ENCODE measurements at places on chromosomes 6 and 20.

GRCh38 chr6:26472549-26473290 is 15.0 kb downstream of the BTN2A1 start:
- DNase-seq: no peak

GRCh38 chr6:20203561-20204511 is 8.4 kb downstream of the MBOAT1 start:
- no peak for DNase-seq

GRCh38 chr20:416950-417800 is 9.1 kb downstream of the RBCK1 start:
- no peak for DNase-seq

- DNase-seq: no peak
These were observed 15.8 kb downstream of the RNF8 start for GRCh38 chr6:37369321-37370201.

GRCh38 chr20:51008718-51009117 is 14.2 kb downstream of the KCNG1 start:
- DNase-seq: no peak

- DNase-seq: no peak
These were observed 161.7 kb downstream of the SYCP2 start for GRCh38 chr20:59771506-59772372.

- no peak for DNase-seq
These were observed 1.4 kb downstream of the TRAM2 start for GRCh38 chr6:52575502-52575892.

DNA sequence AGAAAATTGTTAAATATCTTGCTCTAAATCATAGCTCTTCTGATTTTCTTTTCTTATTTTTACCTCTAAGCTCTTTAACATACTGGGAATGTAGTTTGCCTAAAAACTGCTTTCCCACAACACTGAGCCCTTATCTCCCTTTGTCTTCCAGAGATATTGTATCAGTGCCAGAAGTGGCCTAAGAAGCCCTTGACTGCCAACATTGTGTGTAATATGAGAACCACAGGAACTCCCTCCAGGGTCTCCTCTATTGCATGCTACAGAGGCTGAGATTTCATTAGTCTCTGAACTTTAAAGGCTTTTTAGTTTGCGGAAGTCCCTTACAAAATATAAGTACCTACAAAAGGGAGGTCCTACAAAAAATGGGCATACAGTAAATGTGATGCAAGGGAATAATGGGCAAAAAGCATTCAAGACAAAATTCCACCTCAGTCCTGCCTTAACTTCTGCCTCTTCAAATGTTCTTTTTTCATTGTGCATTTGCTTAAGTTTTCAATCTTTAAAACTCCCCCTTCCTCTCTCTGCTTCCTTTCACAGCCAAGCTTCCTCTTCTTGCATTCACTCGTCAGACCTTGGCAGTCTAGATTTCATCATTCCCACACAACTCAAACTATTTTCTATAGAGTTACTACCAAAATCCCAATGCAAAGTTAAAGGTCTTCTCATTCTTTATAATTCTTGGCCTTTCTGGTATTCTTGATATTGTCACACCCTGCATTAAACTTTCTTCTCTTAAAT is 76.5 kb downstream of the ADGRG6 start:
- no peak for DNase-seq

GRCh38 chr6:85986681-85987080 is 344.0 kb upstream of the SYNCRIP start:
- DNase-seq: no peak

GRCh38 chr6:41027241-41027640 is 11.8 kb downstream of the UNC5CL start:
- DNase-seq: no peak

GRCh38 chr6:132893772-132894490 is 79.6 kb downstream of the RPS12 start:
- DNase-seq: no peak

DNA sequence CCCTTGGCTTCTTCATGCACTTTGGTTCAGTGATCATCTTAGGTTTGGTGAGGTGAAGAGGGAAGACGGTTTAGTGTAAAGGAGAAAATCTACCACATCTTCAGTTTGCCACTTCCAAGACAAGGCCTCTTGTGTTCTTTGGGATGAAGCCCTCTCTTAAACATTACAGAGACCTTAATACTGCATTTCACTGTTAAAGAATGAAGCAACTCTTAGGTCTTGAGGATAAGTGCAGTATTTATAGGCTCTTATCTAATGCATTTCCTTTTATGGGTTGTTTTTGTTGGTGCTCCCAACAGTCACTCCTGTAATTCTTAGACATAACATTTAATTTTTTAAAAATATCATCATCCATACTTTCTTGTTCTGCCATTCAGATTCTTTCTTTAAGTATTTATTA is 139.9 kb upstream of the LAMP5 start:
- DNase-seq: no peak

GRCh38 chr6:392441-393390 is 1.2 kb downstream of the IRF4 start:
- peak; percentile 45 for DNase-seq

DNA sequence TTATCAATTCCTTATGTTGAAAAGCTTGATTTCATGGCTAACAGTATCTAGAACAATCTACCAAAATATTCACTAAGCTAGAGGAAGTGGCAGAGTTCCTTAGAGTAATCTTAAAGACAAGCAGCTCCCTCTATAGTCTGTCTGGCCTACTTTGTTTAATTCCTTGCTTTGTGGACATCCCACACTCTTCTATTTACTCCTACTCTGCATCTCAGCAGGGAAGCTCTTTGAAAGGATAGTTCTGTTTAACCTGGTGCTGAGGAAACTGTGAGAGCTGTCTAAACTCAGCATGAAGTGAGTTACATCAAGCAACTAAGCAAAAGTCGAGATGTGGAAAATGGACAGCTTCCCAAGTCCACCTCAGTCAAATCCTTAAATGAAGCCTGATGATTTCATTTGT is 4.3 kb downstream of the REV3L start:
- DNase-seq: no peak

DNA sequence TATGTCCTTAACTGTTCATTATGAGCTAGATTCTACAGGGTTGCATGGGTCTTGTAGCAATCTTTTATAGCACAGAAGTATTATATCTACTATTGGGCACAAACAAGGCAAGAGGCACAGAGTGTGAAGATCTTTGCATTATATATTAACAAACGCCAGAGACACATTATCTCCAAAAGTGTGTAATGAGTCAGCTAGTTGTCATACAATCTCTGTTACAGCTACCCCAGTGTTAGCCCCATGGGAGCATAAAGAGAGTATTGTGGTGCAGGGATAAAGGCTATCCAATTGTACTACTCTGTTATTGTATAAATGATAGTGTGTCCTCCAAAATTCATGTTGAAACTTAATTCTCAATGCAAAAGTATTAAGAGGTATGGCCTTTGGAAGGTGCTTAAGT is 148.4 kb upstream of the RIMS1 start:
- no peak for DNase-seq

- DNase-seq: no peak
These were observed 35.1 kb upstream of the CCN6 start for GRCh38 chr6:112018619-112019416.

GRCh38 chr20:33521461-33521860 is 31.6 kb downstream of the CBFA2T2 start:
- DNase-seq: no peak

- no peak for DNase-seq
These were observed 60.6 kb upstream of the ASIP start for GRCh38 chr20:34180460-34181120.

DNA sequence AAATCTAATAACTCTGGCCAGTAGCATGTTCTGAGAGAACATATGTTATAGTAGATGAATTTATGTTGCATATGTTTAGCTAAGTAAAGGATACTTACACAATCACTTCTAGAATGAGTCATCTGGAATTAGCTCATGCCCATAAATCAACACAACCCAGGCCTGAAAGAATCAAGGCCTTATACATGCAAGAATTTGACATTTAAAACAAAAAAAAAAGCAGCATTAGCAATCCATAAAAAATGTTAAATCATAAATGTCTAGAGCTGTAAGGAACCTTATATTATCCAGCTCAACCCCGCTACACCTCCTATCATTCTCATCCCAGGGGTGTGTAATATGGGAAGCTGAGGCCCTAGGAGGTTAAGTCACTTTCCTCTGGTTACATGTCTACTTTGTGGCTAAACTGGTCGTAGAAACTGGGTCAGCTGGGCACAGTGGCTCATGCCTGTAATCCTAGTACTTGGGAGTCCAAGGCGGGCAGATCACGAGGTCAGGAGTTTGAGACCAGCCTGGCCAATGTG is 105.2 kb upstream of the CARMIL1 start:
- DNase-seq: no peak

GRCh38 chr6:150115769-150116168 is 27.1 kb upstream of the PPP1R14C start:
- no peak for DNase-seq

DNA sequence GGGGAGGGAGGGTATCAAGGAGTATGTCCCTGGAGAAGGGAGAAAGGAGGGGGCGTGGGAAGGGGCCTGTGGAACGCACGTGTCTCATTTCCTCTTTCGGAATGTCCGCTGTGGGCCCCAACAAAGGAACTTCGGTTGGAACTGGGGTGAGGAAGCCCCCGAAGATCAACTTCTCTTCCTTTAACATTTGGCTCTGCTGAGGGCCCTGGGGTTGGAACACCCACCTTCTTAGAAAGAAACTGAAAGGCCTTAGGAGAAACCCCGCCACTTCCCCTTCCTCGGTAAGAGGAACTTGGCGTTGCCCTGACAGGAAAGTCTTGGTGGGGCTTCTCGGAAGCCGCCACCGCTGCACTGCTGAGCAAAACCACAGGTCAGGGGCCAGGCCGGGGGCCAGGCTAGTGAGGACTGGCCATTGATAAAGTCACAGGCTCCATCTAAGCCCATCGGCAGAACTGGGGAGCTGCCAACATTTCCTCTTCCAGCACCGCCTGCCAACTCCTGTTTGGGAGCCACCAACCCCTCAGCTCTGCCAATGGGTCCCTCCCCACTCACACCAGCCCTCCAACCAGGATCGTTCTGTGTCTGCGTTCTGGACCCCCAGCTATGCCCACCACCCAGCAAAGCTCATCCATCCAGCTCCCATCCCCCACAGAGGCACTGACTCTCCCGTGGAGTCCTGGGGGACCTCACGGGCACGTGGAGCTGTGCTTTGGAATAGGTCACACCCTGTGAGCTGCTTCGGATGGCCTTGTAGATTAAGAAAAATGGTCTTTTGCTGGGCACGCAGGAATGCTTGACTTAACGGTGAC is 44.8 kb downstream of the FGD2 start:
- DNase-seq: peak; percentile 77

DNA sequence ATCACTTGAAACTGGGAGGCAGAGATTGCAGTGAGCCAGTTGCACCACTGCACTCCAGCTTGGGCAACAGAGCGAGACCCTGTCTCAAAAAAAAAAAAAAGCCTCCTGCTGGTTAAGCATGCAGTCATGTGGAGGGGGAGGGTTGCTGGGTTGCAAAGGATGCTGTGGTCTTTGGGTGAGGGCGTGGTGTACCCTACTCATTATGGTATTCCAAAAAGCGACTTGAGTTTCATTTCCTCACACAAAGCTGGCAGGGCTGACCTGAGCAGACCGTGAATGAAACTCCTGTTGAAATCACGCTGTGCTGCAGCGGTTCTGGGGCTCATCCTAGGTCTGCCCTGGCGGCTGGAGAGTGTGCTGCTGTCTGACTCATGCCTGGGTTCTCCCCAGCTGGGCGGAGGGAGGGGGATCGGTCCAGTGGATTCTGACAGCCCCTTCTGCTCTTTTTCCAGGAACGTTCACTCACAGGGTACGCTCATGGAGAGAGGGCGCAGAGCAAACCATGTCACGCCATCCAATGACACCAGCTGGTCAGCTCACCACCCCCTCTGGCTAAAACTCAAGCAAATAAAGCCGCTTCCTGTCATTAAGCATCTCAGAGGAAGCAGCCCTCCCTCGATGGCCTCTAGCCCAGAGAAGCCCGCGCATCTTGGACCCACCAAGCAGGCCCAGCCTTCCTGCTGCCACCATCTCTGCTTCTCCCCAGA is 166.2 kb downstream of the SCML4 start:
- DNase-seq: peak; percentile 70

GRCh38 chr20:5192570-5193431 is 66.0 kb downstream of the CDS2 start:
- no peak for DNase-seq

- no peak for DNase-seq
These were observed 11.4 kb upstream of the GRM4 start for GRCh38 chr6:34157236-34157830.

- no peak for DNase-seq
These were observed 28.1 kb downstream of the NCOA6 start for GRCh38 chr20:34797012-34797995.

- no peak for DNase-seq
These were observed 2.5 kb downstream of the SCML4 start for GRCh38 chr6:107821591-107821990.

DNA sequence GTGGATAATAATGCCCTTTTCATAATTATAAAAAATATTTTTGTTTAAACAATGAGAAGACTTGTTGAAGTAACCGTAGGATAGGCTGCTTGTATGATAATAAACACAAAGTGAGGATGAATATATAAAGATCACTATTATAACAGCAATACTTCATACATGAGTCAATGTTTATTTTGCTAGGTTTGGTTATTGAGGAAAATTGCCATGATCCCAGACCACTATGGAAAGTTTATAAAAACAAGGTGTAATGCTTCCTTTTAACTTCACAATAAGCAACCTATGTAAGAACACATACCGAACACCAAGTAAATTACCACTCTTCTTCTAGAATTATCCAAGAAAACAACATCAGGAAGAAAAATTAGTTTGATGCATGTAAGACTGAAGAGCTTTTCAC is 495.3 kb upstream of the RNF217 start:
- DNase-seq: no peak

DNA sequence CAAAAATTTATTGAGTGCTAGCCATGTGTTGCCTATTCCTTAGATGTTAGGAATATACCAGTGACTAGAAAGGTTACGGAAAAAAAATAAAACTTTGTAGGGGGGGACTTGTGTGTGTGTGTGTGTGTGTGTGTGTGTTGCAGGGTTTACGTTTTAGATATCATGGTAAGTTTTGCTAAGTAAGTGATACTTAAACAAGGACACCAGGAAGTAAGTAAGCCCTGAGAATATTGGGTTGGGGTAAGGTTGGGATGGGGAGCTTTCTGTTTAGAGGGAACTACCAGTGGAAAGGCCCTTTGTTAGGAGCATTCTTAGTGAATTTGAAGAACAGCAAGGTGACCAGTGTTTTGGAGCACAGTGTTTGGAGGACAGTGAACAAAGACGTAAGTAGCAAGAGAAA is 30.3 kb downstream of the NCOA3 start:
- no peak for DNase-seq

- no peak for DNase-seq
These were observed 116.6 kb downstream of the QKI start for GRCh38 chr6:163531122-163531521.

DNA sequence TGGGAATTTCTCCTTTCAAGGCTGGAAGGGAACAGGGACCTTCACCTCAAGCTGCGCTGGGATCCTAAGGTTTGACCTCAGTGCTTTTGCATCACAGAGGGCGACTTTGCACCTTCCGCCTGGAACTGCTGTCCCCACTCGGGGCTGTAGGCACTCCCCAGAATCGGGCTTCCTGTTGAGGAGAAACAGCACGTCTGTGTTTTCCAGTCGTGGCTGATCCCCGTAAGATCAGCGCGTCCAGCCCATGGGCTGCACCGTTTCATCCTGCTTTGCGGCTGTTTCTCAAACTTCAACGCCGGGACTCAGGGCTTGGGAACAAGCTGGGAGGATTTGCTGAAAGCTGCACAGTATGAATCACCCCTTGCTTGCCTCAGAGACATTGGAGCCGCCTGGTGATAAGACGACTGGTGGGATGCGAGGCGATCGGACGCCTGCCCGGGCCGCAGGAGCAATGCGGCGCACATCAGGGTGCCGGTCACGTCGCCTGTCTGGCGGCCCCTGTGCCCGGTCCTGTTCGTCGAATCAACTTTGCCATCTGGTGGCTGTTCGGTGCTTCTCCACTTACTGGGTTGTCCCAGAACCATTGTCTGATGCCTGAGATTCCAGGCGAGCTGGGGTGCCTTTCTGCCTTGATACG is 53.6 kb upstream of the FRMD1 start:
- DNase-seq: no peak
